ENCODE measurements at places on chromosomes 6 and 20. TPM values are rescaled to one million over a fixed set of nuclear protein-coding genes. Genes with fewer than 3 reads are reported as not detected.

Gene SNAI1
- total RNA-seq: 0.12 TPM

Gene GPX5
- total RNA-seq: not detected

Gene ZNF343
- total RNA-seq: 3.7 TPM

Gene BMP6
- 0.74 TPM for total RNA-seq

Gene PARD6B
- total RNA-seq: 2.4 TPM

Gene CLIC5
- total RNA-seq: not detected

Gene GABRR1
- total RNA-seq: not detected

Gene DOP1A
- total RNA-seq: 32.3 TPM

Gene SMOC2
- 1.7 TPM for total RNA-seq

Gene TNFRSF21
- total RNA-seq: 0.76 TPM

Gene GRIK2
- not detected for total RNA-seq

Gene LTB
- not detected for total RNA-seq

Gene MYCT1
- not detected for total RNA-seq

Gene PRPF6
- total RNA-seq: 126 TPM

Gene PDYN
- total RNA-seq: not detected

Gene CFAP61
- not detected for total RNA-seq

Gene SLC22A3
- total RNA-seq: not detected

Gene MCHR2
- total RNA-seq: not detected

Gene CFB
- 2.2 TPM for total RNA-seq

Gene THBD
- 1.4 TPM for total RNA-seq

Gene NEDD9
- 8.9 TPM for total RNA-seq

Gene TP53TG5
- total RNA-seq: not detected

Gene ELOVL4
- total RNA-seq: 0.20 TPM

Gene GHRH
- not detected for total RNA-seq

Gene ARFGEF3
- total RNA-seq: 5.1 TPM

Gene CPXM1
- 1.2 TPM for total RNA-seq

Gene PAK1IP1
- 161 TPM for total RNA-seq

Gene TREML2
- not detected for total RNA-seq

Gene PSORS1C2
- not detected for total RNA-seq

Gene MYO6
- total RNA-seq: 4.1 TPM

Gene MARCKS
- total RNA-seq: 78.1 TPM

Gene GLP1R
- not detected for total RNA-seq

Gene CD24
- total RNA-seq: 1.7 TPM

Gene SEL1L2
- not detected for total RNA-seq

Gene C20orf141
- total RNA-seq: not detected

Gene BANF2
- not detected for total RNA-seq

Gene DLK2
- 1.5 TPM for total RNA-seq

Gene CTAGE9
- not detected for total RNA-seq

Gene LY6G6C
- total RNA-seq: not detected

Gene SAMD10
- total RNA-seq: 3.9 TPM

Measured in MG63 (cell line).